ENCODE measurements at places on chromosomes 12 and 14.
A peak's percentile ranks its signal among the peaks of the same experiment; 100 is the strongest.

- peak; percentile 63 for DNase-seq
These were observed 29.1 kb downstream of the SH2B3 start for GRCh38 chr12:111434680-111435338.

- DNase-seq: no peak
These were observed 31.7 kb downstream of the RTRAF start for GRCh38 chr14:52020866-52021717.

- DNase-seq: no peak
These were observed 158.7 kb downstream of the DACT1 start for GRCh38 chr14:58796242-58797009.

GRCh38 chr12:54431911-54432814, 13.1 kb upstream of the ITGA5 start:
- no peak for DNase-seq

DNA sequence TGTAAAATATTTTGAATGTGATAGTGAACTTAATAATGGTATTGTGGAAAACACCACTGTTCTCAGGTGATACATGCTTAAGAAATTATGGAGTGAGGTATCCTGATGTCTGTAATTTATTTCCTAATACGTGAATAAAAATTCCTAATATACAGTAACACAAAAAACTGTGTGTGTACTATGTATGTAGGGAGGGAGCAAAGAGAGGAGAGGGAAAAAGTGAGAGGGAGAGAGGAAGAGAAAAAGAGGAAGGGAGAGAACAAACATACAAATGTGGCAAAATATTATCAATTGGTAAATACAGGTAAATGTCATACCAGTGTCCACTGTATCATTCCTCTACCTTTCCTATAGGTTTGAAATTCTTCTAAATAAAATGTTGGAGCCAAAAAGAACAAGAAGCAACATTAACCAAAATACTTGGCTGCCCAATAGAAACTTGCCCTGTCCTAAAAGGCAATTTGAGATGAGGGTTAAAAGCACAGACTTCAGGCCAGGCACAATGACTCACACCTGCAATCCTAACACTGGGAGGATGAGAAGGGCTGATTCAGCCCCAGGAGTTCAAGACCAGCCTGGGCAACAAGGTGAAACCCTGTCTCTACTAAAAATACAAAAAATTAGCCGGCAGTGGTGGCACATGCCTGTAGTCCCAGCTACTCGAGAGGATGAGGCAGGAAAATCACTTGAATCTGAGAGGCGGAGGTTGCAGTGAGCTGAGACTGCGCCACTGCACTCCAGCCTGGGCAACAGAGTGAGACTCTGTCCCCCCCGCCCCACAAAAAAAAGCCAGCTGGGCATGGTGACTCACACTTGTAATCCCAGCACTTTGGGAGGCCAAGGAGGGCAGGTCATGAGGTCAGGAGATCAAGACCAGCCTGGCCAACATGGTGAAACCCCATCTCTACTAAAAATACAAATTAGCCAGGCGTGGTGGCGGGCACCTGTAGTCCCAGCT, 14.5 kb downstream of the R3HDM2 start:
- no peak for DNase-seq

DNA sequence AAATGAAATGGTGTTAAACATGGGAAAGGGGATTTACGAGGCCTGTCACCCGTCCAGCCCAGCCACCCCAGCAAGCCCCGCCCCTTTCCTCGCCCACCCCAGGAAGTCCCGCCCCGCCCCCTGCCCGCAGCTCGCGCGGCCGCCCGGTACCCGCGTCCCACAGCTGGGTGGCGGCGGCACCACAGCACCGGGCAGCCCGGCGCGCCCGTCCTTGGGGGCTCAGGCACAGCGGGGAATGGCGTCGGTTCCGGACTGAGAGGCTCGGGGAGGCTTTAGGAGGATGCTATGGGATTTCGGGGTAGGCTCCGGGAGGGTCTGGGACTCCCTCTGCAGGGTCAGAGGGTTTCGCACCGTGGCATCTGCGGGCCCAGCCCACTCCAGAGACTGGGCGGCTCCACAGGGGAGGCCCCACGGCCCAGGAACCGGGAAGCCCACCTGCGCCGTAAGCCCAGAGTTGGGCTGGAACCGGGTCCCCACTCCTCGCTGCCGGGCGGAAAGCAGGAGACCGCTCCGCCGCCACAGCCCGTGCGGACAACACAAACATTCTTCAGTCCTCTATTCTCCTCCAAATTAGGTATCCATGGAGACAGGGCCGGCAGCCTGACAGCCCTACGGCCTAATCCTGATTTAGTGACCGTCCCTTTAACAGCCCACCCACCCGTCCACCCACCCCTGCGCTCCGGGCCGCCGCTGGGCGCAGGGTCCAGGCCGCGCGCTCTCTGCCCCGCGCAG, 1.4 kb downstream of the FIGNL2 start:
- no peak for DNase-seq

- no peak for DNase-seq
These were observed 18.3 kb downstream of the POP5 start for GRCh38 chr12:120562906-120563305.

DNA sequence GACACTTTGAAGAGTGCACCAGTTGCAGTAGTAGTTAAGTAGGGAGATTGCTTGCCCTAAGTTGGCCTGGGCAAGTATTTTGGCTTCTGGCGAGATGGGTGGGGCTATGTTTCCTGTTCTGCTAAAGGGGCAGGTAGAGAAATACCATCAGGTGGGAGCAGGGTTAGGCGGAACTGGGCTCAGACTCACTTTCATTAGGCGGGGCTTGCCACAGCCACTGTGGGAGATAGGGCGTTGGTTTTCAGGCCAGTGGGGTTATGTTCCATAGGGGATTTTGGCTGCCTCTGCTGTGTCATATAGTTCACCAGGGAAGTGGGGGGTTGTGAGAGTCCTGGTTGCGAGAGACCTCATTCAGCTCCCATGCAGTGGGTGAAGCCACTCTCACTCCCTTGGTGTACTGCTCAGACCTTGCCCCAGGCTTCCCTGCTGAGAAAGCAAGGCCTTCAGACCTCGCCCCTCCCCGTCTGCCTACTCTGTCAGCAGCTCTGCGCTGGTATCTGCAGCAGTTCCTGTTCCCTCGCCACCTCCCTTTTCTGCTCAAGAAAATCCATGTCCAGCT, 43.3 kb downstream of the AEBP2 start:
- DNase-seq: no peak

- no peak for DNase-seq
These were observed 465.8 kb upstream of the SYT1 start for GRCh38 chr12:78398750-78399149.

DNA sequence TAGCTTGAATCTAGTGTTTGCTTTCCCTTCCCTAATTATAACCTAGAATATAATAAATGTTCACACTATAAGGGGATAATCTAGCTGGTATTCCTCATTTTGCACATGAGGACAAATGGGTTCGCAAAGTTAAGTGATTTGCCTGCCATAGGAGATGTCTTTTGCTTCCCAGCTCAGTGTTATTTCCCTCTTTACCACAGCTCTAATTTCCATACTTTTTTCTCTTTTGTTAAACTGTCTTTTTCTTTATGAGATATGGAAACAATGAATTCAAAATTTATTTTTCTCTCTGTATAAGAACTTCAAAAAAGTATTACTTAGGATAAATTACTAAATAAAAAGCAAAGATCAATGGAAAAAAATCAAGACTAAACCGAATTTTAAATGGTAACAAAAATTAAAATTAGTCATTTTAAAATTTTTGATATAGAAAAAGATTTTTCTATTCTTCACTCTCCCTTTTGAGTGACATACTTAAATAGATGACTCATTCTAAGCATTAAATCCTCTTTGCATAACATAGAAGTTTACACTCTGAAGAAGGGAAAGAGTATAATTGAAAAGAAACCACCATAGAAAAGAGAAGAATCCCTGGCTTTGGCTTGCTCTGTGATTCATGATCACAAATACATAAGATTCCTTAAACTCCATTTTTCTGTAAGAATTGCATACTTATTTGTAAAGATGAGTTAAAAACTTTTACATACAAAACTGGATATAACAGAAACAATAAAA, 97.3 kb downstream of the INSM2 start:
- DNase-seq: no peak

- DNase-seq: no peak
These were observed 10.1 kb downstream of the CCDC196 start for GRCh38 chr14:66496188-66496807.

GRCh38 chr14:76919431-76920330, 93.5 kb downstream of the LRRC74A start:
- DNase-seq: no peak

DNA sequence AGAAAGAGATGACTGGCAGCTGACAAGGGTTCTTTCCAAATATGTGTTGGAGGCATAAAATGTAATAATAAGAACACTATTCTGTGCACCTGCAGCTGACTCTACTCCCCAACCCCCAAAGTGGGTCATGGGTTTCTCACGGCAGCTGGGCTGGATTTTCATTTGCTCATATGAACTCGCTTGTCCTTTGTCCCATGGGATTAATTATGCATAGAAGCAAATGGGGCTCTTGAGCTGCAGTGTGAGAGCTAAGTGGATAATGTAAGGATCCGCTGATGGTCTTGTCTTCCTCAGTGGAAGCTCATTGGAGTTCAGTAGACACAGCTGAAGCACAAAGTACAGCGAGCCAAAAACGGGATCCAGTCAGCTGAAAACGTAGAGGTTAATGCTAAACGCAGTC, 46.3 kb downstream of the TTC8 start:
- DNase-seq: no peak

DNA sequence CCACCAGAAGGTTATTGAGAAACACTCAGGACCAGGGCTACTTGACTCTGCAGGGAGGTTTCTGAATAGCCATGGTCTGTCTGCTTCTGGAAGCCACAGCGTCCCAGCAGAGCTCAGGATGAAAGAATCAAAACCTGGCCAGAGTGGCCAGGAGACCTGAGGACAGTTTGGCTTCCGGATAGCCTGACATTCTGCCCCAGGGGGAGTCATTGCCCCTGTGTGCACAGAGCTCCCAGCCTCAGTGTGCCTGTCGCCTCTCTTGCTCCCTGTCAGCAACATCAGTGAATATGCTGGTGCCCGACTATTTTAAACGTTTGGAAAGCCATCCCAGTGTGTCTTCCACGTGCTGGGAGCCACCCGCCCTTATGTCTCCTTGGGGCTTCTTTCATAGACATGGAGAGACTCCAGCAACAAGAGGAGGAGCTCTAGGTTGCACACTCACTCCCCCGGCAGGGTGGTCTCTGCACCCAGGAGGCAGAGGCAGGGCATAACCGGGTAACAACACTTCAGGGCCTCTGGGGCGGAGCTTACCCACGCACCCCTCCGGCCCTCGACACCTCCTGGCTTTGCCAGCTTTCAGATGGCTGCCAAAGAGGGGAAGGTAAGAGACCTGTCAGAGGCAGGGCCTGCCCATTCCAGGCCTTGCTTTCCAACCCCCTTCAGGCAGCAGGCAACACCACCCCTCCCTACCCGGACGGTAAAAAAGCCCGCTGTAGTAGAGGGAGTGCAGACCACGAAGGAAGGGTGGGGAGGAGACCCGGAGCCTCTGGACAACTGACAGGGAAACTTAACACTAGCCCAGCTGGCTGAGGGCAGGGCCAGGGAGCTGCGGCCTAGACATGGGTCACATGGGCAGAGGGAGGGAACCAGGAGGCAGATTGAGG, 19.0 kb upstream of the SLC6A12 start:
- DNase-seq: no peak

GRCh38 chr14:74514471-74514941, 20.9 kb downstream of the ISCA2 start:
- no peak for DNase-seq

DNA sequence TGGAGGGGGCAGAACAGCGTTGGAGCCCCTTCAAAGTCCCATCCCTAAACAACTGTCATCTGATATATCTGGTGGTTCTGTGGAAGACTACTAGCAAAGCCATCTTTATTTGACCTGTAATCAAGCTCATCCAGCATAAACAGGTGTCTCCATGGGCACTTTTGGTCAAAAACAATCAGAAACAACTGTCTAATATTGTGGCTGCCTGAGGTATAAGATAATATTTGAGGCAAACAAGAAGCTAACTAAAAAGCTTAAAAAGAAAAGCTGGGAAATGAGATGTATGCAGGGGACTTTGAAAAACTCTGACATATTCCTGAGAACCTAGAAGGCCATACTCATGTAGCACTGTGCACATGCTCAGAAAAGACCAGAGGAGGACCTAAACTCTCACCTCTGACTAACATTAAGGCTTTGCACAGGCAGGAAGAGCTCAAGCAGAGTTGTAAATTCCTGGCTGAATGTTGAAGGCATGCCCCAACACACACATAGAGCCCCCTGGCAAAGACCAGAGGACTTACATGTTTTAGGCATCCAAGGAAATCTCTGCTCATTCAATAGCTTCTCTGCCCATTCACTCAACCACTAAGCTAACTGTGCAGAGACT, 27.2 kb upstream of the AP4S1 start:
- DNase-seq: no peak

GRCh38 chr14:104274806-104275205, 136.4 kb downstream of the KIF26A start:
- no peak for DNase-seq

DNA sequence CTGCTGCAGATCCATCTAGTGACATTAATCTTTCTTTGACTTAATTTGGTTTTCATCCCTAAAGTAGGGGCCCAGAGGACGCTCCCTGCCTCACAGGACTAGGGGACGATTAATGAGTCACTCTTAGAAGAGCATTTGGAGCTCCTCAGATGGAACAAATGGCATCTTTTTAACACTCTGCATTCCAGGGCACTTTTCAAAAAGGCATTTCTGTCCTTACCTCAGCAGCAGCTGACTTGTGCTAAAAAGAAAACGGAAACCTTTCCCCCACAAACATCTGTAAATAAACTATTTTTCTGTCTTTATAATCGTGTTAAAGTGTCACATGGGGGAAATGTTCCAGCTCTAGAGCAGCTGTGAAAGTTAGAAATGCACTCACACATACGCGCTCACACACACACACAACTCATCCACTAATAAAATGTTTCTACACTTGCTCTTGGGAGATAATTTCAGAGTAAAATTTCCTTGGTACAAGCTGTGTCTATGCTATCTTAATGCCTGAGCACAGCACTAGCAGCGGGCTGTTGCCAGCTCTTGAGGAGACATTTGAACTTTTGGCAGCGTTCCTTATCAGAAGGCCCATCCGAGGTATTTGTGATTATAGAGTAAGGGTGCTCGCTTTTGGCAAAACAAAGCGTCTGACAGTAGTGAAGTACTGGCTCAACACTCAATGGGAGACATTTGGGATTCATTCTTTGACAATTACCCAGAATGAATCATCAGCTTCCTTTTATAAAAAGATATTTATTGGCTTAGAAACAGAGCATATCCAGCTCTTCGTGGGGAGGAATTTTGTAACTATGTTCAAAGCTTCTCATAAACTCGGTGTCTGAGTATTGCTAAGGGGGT, 141.3 kb downstream of the PLXNC1 start:
- no peak for DNase-seq

DNA sequence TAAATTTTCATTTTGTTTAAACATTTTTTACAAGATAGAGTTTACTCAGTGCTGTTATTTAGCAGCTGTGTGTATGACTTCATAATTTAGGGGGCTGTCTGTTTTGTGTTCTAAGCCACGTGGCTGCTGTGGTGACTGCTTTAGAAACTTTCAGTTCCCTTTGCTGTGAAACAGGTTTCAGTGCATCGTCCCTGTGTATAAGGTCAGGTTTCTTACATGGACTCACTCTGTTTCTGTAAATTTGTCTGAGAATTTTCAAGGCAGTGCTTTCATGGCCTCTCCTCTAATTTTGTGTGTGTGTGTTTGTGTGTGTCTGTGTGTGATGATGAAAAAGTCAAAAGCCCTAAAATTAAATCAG, 32.4 kb downstream of the BICD1 start:
- DNase-seq: no peak
